ENCODE measurements at places on chromosomes 16 and 17. TPM values are rescaled to one million over a fixed set of nuclear protein-coding genes. Genes with fewer than 3 reads are reported as not detected.

Gene MPO
- 2.5 TPM for total RNA-seq

Gene CHP2
- total RNA-seq = 1.5 TPM

Gene MEIOB
- total RNA-seq = 0.49 TPM

Gene PER1
- total RNA-seq = 15.5 TPM

Gene FBXL16
- 9.3 TPM for total RNA-seq

All from temporal lobe (tissue), 4 donors.